D721Med (cell line): ENCODE measurements at places on chromosomes 2 and 18.

DNA sequence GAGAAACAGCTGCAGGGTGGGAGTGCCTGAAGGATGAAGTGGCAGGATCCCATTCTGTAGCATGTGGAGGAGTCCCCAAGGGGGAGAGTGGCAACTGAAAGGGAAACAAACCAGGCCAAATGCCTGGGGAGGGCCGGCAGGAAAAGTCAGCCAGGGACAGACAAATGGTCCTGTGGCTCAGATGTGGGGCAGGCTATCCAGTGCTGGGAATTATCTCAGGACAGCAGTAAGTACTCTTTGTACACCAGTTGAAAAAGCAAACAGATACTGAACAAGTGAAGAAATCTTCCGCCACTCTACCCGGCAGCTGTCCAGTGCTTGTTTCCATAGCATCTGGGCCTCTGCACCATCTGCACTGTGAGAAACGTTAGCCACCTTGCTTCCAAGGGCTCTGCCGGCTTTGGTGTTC is 408.9 kb downstream of the LRATD1 start:
- no peak for DNase-seq

GRCh38 chr2:180505203-180505602 is 475.2 kb upstream of the UBE2E3 start:
- no peak for DNase-seq

DNA sequence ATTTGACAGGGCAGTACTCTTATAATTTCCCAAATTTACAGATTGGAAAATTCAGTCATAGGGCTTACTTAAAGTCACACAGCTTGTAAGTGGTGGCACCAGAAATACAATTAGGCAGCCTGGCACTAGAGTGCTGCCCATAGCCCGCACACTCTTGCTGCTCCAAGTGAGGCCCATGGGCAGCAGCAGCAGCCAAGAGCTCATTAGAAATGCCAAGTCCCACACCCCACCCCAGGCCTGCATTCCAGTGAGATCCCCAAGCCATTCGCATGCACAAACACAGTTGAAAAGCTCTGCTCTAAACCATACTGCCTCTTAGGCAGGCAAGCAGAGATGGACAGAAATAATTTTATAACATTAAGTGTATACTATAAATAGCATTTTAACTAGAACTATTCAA is 379.3 kb upstream of the PKDCC start:
- no peak for DNase-seq

DNA sequence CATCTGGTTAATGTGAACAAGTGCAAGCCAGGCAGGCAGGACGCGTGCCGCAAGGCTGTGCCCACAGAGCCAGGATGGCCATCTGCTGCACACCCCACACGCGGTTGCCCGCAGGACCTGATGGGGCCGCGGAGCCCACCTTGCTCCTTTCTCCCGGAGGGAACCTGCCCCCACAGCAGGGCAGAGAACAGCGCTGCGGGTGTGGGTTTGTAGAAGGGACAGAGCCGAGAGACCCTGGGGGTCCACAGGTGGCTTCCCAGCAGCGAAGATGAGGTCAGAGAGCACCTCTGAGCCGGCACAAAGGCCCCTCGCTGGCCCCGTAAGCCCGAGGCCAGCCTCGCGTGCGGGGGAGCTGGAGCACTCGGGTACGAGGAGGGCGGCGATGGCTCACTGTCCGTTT is 460.8 kb upstream of the SALL3 start:
- DNase-seq = no peak
